ENCODE measurements at places on chromosomes 16 and 17.

DNA sequence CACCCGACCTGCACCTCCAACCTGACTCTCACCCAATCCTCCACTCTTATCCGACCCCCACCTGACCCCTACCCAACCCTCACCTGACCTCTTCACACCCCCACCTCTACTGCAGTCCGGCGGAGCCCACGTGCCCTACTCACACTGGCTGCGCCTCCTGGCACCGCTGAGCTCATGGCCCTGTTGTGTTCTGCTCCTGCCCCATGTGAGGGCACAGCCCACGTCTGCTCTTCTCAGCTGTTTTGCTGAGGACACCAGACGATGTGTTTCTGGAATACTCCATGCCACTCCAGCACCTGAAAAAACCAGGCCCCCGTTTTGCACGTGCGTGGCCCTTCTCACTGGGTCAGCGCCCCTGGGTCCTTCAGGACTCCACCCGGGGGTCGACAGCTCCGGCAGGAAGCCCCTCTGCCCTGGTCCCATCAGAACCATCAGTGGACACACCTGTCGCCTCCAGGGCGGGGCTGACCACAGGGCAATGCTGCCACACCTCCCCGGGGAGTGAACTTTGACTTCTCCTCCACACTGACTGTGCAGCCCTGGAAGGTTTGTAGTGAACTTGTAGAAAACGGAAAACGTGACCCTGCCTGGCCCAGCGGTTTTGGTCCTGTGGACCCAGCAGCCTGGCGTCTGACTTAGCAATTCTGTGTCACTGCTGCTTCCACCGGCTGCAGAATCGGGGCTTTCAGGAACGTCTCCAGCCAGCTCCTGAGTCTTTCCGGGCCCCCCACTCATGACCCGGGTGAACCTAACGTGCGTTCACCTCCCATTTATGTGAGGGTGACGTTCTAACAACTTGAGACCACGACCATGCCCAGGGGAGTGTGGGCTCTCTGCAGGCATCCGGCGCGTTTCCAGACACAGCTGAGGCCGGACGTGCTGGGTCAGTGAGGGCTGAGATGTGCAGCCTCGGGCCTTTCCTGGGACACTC lies 5.7 kb upstream of the RAB40B start:
- DNase-seq = no peak

- no peak for DNase-seq
These were observed 35.6 kb downstream of the RPA1 start for GRCh38 chr17:1865252-1866037.

GRCh38 chr17:47736501-47737495 lies 3.8 kb downstream of the TBX21 start:
- DNase-seq = no peak

- DNase-seq = no peak
These were observed 186.6 kb downstream of the WWOX start for GRCh38 chr16:78286065-78286464.

DNA sequence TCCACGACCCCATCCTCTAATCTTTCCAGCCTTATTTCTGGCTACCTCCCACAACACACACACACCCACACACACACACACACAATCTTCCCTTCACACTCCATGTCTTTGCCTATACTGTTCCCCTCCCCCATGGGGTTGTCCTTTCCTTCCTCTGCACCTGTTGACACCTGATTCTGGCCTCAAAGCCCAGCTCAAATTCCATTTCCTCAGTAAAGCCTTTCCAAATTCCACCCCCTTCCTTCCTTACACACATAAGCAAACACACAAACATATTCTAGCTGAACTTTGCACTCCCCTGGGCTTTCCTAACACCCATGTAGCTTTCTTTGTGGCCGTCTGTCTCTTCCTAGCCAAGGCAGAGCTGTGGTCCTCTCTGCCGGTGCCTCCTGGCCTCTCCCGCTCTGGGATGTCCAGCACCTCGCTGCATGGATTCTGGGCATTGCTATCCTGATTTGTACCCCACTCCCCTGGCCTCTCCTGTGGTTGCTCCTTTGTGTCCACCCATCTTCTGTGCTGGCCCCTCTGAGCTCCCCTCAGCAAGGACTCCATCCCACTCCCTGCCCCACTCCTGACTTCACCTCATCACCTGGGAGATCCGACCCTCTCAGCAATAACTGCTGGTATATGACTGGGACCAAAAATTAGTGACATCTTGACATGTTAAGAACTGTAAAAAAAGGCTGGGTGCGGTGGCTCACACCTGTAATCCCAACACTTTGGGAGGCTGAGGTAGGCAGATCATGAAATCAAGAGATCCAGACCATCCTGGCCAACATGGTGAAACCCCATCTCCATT lies 8.4 kb upstream of the SRCIN1 start:
- no peak for DNase-seq

DNA sequence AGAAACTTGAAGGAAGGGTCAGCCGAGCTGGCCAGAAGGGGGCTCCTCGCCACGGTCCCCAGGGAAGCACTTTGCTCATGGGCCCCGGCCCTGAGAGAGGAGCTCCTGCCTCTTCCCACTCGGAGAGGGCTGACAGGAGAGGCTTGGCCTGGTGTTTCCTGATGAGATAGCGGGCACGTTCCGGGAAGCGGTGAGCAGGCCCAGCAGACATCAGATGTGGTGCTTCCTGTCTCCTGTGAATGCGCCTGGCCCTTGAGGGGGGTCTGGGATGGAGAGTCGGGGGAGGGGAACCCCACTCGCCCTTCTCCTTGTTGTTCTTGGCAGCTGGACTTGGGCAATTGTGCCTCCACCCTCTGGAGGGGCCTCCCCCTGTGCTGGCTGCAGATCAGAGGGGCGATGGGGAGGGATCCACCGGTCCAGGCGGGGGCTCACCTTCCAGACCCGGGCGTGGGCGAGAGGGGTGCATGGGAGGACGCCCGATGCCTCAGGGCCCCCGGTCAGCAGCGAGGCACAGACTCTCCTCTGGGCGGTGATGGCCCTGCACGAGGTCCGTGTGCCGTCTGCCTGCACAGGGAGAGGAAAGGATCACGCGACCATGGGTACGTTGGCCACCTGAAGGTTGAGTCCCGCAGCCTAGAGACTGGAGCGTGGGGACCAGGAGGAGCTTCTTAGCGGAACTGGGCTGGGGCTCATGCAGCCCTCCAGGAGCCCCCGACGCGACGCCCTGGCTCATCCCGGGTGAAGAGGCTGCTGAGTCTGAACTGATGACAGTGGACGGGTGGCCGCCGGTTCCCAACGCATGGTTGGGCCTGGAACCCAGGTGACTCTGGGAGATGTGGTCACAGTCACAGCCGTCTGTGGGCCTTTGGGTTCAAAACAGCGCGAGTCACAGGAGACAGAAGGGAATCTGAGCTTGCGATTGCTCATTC lies 25.4 kb downstream of the METRNL start:
- no peak for DNase-seq

GRCh38 chr17:63537001-63537400 lies 13.3 kb upstream of the DCAF7 start:
- no peak for DNase-seq

DNA sequence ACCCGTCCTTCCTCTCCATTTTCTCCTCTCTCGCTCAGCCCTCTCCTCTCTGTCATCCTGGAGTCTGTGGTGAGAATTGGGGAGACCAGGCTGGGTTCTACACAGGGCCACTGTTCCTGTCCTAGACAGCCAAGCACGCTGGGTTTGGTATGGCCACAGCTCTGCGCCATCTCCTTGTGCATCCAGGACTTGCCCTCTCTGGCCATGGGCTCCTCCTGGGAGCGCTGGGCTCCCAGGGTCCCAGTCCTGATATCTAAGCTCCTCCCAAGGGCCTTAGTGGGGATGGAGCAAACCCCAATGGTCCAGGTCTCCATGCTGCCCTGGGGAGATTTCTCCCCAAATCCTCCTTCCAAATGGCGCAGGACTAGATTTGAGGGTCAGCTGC lies 27.2 kb upstream of the ITGA3 start:
- no peak for DNase-seq

- no peak for DNase-seq
These were observed 10.3 kb downstream of the UTP18 start for GRCh38 chr17:51270636-51271035.

GRCh38 chr16:7614021-7614795 lies 281.6 kb downstream of the RBFOX1 start:
- DNase-seq = no peak

DNA sequence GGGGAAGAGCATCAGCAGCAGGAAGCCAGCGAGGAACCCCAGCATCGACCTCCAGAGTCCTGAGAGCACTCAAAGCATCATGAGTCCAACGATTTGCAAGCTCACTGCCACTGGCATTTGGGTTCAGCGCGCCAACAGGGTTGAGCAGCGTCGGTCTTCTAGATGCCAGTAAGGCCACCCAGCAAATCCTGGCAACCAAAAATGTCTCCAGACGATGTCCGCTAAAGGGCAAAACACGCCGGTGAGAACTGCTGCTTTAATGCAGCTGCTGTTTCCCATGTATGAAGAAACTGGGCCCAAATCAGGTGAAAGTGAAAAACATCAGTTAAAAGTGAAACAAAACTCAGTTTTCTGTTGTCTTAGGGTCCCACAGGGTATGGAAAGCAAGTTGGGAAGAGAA lies 70.2 kb downstream of the ANKRD11 start:
- no peak for DNase-seq

DNA sequence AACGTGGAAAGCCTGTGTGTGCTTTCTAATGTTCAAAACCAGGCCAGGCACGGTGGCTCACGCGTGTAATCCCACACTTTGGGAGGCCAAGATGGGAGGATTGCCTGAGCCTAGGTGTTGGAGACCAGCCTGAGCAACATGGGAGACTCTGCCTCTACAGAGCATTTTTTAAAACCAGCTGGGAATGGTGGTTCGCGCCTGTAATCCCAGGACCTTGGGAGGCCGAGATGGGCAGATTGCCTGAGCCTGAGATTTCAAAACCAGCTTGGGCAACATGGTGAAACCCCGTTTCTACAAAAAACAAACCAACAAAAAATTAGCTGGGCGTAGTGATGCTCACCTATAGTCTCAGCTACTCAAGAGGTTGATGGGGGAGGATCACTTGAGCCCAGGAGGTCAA lies 26.4 kb downstream of the RNF213 start:
- no peak for DNase-seq

DNA sequence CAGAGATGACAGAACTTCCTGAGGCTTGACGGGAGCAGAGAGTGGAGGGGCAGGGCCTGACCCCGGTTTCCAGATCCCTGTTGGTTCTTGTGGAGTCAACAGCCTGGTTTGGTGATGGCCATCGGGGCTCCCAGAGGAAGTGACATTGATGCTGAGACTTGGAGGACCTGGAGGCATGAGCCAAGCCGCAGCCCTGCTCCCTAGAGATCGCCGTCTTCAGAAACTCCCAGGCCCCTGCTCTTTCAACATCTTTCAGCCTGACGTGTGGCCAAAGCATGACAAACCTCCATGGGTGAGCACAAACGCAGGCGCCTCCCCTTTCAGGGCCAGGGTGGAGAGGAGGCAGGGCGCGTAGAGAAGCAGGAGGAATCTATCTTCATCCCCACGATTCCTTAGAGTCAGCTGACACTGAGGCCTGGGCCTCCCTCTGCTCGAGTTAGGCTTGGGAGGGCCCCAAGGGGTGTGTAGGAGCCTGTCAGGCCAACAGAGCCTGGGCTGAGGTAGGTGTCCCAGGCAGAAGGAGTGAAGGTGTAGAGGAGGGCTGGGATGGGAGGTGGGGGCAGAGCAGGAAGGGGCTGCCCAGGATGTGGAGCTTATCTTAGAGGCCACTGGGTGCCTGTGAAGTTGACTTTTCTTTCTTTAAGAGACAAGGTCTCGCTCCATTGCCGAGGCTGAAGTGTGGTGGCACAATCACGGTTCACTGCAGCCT lies 56.1 kb upstream of the MED9 start:
- no peak for DNase-seq

GRCh38 chr17:45018514-45018847 lies 33.0 kb downstream of the DCAKD start:
- no peak for DNase-seq

DNA sequence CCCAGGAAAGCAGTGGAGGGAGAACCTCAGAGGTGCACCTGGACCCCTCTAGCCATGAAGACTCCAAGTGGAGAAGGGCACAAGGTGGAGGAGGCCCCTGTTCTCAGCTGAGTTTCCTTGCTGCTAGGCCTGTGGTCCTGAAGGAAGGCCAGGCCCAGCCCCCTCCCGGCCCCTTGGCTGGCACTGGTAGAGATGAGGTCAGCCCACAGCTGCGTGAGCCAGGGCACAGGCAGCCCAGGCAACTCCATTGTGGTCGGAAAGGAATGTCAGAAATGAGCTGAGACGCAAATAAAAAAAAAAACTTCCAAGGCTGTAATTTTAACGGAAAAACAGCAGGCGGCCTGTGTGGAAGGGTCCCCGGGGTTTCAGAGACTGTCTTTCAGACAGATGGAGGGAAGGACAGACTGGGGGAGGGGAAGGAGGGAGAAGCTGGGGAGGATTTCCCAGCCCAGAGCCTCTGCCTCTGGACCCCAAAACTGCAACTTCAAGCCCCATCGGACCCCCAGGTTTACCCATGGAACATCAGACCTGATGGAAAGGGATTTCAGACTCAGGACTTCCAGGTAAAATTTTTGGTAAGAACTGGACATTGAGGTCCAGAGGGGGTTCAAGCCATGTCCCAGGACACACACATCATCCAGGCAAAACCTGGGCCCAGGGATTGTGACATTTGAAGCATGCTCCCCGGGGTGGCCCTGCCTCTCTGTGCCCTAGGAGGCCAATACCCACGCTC lies 25.6 kb upstream of the MRPS23 start:
- DNase-seq = no peak

GRCh38 chr17:63519116-63519881 lies 3.9 kb upstream of the KCNH6 start:
- DNase-seq = no peak

DNA sequence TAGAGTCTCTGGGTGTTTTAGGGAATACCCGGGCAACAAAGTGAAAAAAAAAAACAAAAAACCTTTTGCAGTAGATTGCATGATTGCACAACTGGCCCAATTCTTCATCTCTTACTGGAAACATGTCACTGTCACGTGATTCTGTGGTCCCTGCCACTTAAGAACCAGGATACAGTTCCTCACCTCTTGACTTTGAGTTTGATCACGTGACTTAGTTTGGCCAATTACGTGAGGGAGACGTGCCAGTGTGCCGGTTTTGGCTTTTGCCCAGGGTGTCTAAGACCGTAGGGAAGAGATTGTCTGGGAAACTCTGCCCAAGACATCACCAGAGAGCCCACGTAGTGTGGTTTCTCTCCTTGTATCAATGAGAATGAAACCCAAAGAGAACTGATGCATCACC lies 88.7 kb downstream of the GRIN2A start:
- DNase-seq = no peak

GRCh38 chr17:60165971-60166370 lies 16.2 kb downstream of the CA4 start:
- no peak for DNase-seq

- DNase-seq = peak; percentile 12
These were observed 17.7 kb downstream of the PSMD11 start for GRCh38 chr17:32461853-32462617.

GRCh38 chr16:67277294-67277998 lies 1.9 kb upstream of the PLEKHG4 start:
- no peak for DNase-seq

- DNase-seq = no peak
These were observed 25.0 kb upstream of the MILR1 start for GRCh38 chr17:64423881-64424280.

- DNase-seq = no peak
These were observed 1.5 kb downstream of the HEATR6 start for GRCh38 chr17:60077226-60077625.

DNA sequence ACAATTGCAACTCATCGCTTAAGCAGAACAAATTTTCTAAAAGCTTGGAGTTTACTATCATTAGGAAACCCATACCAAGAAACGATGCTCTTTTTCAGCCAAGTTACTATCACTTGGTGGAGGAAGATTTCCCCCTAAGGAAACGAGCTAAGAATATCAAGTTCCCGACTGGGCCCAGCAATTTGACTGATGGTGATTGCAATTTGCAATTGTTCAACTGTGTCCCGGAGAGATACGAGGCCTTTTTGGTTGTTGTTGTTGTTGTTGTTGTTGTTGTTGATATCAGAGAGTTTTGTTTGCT lies 6.2 kb downstream of the HS3ST3A1 start:
- no peak for DNase-seq
